ENCODE measurements at places on chromosomes 2 and 18.

GRCh38 chr2:71859211-71859847, 288.3 kb downstream of the CYP26B1 start:
- DNase-seq: no peak

DNA sequence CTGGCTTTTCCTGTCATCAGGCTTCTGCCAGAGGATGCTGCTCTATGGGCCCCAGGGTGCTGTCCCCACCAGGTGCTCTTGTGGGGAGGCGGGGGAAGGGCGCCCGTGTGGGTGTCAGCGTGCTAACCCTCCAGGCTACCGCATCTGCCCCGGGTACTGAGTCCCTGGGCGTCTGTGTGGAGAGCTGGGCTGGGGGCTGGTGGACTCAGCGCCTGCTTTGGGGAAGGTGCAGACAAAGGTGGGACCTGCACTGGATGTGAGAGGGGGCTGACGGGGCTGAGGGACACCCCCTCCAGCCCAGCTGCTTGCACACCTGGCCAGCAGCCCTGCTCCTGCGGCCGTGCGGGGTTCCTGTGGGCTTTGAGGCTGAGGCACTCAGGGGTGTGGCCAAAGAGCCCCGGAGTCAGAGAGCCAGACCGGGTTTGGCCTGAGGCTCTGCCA, 120.7 kb upstream of the PXDN start:
- DNase-seq: no peak

DNA sequence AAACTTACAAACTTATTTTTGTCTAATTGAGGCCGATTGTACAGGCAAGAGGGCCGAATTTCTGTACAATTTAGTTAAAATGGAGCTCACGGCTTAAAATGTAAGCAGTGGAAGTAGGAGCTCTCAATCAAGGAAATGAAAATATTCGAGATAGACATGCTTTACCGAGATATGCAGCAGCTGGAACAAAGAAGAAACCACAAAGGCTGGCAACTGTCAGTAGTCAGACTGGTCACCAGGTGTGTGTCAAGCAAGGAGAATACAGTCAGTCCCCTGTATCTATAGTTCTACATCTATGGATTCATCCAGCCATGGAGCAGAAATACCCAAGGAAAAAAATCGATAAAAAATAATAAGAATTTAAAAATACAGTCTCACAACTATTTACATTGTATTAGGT, 122.6 kb downstream of the WDSUB1 start:
- no peak for DNase-seq

DNA sequence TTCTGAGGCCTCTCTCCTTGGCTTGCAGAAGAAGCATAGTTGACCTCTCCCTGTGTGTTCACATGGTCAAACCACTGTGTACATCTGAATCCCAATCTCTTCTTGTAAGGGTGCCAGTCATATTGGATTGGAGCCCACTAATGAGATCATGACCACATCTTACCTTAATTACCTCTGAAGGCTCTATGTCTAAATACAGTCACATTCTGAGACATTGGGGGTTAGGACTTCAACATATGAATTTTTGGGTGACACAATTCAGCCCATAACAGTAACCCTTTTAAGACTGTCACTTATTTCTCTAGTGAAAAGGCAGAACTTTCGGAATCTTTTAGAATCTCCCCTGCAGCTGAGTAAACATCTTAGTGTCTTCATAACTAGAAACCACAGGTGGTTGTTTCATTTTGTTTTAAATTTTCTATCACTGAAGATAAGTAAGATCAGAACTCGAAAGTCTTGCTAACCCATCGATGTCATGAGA, 33.3 kb downstream of the BMP10 start:
- DNase-seq: peak; percentile 84

DNA sequence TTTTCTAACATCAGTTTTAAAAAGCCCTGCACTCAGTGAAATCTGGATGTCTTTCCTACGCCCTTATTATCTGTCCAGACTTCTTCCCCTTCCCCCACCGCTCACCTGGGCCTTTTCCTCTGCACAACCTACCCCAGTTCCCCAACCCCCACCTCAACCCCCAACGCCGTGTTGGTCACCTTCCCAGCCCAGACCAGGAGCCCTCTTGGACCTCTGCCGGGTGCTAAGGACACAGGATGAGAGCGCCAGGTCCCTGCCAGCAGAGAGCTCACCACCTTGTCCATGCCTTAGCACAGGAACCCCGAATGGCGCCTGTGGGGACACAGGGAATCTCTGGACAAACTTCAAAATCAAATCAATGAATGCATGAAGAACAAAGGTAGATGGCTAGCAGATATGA, 966 bp upstream of the RBM43 start:
- no peak for DNase-seq

DNA sequence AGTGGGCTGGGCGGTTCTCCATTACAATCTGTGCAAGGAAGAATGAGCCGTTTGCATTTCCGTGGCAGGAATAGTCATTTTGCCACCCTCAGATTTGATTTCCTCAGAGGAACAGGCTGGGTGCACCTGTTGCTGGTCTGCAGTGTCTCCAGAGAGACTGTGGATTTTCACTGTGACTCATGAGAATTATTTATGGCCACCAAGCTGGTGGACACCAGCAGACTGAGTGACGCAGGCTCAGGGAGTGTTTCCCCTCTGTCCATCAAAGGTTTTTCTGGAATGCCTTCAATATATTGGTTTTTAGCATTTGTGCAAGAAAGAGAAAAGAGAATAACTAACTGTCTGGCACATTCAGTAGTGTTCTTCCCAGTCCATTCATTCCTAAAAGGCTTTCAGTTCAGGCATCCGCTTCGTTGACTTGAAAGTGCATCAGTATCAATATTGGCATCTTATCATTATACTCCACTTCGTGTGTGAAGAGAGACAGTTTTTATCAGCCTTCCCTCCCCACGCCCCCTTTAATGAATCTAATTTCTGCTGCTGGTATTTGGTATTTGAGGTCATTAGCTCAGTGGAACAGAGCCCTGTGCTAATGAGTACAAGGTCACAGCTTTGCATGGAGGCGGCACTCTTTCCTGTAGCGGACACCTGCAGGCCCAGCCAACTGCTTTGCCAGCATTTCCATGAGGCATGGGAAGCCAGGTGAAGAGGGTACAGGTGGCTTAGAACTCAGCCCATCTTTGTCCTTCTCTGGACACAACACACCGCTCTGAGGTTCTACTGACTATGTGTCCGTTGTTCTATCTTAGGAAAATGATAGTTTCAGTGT, 39.9 kb downstream of the PRKCE start:
- no peak for DNase-seq

DNA sequence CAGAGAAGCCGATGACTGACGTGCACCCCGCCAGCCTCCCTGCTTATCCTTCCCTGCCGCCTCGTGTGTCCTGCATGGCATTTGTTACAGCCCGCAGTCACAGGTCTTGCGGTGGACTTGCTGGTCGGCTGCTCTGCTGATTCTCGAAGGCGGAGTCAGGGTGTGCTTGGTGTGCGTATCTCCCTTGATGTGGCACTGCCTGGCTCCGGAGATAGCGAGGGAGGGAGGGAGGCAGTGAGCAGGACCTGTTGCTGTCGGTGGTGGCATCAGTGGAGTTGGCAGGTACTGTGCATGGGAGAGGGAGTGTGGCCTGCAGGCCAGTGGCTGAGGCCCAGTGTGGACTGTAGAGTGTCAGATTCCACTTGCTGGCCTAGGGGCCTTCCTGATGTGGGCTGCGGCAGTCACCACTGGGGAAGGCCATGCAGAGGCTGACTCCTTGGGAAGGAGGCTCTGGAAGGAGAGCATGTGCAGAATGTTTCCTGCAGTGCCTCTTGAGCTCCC, 198.9 kb downstream of the AGAP1 start:
- no peak for DNase-seq

DNA sequence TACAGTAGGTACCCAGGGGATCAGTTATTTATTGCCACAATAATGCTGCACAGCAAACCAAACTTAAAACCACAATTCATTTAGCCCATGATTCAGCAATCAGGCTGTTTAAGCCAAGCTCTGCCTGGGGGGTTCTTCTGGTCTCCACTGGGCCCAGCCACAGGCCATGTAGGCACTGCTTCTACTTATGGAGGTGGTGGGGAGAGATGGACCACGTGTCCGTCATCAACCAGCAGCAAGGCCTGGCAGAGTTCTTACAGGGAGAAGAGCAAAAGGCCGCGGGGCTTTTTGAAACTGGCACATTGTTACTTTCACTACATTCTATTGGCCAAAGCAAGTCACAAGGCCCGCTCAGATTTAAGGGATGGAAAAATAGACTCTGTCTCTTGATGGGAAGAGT, 76.3 kb upstream of the DAPL1 start:
- no peak for DNase-seq

- DNase-seq: no peak
Observed at GRCh38 chr2:212147921-212148513, 390.6 kb downstream of the ERBB4 start.

DNA sequence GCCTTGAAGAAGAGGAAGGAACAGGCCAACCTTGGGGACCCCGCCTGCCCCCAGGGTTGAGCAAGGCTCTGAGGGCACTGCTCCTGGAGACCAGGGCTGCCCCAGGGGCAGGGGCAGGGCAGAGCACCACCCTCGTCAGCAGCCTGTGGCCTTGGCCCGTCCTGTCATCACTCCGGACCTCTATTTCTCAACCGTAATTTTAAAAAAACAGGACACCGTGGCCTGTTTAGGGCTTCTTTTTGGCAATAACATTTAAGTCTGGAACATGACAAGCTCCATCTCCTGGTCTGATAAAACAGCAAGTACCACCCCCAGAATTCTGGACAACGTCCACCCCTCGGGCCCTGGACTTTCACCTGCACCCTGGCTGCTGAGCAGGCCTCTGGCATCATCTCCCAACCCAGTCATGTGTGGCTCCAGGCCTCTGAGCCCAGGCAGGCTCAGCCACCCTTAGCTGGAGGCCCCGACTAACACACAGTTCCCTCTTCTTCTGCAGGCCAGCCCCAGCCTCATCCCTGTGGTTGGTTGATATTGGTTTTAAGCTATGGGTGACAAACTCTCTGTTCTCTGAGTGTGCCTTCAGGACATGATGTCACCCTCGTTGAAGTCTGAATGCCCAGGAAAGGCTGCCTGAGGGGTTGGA, 22.6 kb upstream of the ID2 start:
- no peak for DNase-seq

GRCh38 chr2:96498021-96498431, 7.1 kb downstream of the NEURL3 start:
- DNase-seq: no peak

DNA sequence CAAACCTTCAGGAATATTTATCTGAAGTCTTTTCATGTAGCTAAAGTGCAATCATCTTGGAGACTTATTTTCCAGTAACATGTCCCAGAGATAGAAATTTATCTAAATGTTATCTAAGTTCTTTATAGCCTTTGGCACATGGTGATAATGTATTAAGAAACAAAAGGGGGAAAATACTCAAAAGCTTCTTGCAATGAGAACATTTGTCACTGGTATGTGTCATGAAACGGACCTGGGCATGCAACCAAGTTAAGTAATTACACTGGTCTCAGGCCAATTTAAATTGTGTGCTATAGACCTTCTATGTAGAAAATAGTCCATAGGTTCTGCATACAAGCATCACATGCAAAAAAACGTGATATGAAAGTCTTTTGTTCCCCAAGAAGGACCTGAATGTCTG, 136.2 kb downstream of the SLC8A1 start:
- no peak for DNase-seq

- no peak for DNase-seq
Observed at GRCh38 chr18:59605633-59606192, 91.5 kb downstream of the CCBE1 start.

DNA sequence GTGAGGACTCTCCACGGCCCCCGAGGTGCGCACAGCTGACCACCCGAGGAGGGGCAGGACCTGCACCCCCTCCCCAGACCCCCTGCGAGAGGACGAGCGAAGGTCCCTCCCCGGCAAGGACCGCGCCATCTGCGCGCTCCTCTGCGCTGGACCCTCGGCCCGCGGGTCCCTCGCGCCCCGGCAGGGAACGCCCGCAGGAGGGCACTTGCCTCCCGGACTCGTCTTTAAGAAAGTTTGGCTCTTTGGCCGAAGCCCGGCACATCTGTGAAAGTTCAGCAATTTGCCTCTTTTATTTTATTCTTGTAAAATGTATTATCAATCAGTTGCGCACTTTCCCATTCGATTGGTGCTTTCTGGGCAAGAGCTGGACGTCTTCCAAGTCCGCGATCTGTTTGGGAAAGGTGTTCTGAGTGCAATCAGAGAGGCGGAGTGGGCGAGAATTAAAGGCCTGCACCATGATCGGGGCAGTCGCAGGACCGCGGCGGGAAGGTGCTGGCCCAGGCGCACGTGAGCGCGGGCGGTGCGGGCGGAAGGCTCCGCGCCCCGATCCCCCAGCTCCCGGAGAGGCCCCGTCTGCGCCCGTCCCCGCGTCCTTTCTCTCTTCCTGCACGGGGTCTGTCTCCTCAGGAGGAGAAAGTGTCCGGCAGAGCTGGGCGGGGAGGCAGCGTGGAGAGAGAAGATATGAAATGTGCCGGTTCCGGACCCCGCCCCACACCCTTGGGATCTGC, 1.6 kb upstream of the ALKAL2 start:
- no peak for DNase-seq

GRCh38 chr18:4405965-4406364, 49.1 kb downstream of the DLGAP1 start:
- no peak for DNase-seq

GRCh38 chr18:47970664-47971531, 40.4 kb upstream of the SMAD2 start:
- no peak for DNase-seq

DNA sequence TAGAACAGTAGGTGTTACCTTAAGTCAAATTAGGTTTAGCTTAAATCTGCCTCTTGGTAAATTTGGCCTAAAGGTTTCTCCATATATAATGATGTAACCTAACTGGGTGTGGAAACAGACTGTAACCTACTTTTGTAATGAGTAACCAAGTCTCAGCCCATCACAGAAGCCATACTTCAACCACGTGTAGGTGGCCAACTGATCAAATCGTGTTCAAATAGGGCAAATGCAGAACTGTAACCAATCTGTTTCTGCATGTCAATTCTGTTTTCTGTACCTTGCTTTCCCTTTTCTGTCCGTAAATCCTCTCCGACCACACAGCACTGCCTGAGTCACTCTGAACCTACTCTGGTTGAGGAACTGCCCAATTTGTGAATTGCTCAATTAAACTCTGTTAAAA, 34.0 kb upstream of the PLA2R1 start:
- peak; percentile 48 for DNase-seq

DNA sequence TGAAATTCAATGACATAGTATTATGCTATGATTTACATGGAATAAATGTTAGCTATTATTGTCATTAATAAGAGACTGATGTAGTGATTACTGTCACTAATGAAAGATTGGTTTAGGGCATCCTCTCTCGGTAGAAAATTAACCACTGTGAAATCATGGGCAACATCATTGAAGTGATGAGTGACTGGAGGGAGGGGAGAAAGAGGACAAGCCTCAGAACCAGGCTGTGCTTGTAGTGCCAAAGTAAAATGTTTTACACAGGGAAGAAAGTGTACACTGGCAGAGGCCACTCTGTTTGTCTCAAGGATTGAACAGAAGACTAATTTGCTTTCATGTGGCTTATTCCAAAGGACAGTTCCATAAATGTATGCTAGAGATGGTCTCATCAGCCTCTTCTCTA, 456.2 kb upstream of the TCF4 start:
- DNase-seq: no peak

Measured in activated CD4-positive, alpha-beta T cell treated with anti-CD3 and anti-CD28 coated beads, Interleukin-2, amount 50 U/mL, for 16 hours (primary cell).